ENCODE measurements at places on chromosomes 1 and 21.

DNA sequence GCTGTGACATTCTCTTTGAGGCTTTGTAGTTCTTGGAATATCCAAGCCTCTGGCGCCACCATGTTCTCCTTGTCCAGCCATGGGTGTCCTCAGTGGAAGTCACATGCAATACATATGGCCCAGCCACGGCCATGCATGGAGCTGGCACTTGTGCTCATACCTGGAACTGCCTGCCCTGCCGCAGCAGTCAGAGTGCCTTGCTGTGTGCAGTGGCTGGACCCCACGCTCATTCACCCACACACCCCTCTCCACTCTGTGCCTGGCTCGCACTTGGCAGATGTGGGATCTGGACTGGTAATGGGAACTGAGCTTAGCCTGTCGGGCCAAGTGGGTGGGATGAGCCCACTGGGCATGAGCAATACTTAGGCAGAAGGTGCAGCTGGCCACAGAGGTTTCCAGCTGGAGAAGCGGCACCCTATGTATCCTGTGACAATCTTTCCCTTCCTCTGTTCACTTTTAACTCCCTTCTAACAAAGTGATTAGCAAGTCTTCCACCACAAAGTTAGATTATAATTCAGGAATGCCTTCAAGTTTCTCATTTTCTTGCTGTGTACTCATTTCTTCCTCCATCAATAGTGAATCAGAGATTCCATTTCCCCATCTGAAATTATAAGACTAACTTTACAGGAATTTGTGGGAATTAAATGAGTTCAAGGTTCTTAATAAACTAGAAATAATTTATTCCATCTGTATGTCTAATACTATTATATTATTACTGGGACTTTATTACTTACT, 351.6 kb upstream of the NCAM2 start:
- DNase-seq, result no peak

- DNase-seq, result no peak
These were observed at the start of gene OR2T10 for GRCh38 chr1:248597589-248597988. Gene OR2T10 (minus strand): TSS chr1:248597700. CDS start chr1:248593768, 3,932 bp downstream.

DNA sequence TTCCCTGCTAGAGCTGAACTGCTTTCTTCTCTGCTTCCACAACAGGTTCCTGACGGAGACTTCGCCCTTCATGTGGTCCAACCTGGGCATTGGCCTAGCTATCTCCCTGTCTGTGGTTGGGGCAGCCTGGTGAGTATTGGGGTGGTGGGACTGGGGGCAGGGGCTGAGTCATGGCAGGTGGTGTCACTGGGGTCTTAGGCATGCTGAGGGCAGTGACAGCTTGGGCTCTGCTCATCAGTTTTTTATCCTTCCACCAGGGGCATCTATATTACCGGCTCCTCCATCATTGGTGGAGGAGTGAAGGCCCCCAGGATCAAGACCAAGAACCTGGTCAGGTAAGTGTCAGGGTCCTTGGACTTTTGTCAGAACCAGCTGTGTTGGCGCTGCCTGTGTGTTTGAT, 1.3 kb downstream of the ATP6V0B start:
- no peak for DNase-seq

DNA sequence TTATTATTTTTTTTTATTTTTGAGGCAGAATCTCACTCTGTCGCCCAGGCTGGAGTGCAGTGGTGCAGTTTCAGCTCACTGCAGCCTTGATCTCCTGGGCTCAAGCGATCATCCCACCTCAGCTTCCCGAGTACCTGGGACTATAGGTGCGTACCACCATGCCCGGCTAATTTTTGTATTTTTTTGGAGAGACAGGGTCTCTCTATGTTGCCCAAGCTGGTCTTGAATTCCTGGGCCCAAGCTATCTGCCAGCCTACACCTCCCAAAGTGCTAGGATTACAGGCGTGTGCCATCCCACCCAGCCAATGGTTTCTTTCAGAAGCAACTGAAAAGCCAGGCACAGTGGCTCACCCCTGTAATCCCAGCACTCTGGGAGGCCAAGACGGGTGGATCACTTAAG, 2.3 kb downstream of the KRTCAP2 start:
- DNase-seq, result no peak

GRCh38 chr1:147124266-147124665, 48.0 kb downstream of the PRKAB2 start:
- no peak for DNase-seq

GRCh38 chr1:64956733-64957441, 9.5 kb downstream of the JAK1 start:
- peak; percentile 16 for DNase-seq

GRCh38 chr1:1213345-1214265, at the start of gene TNFRSF4:
Gene TNFRSF4 (minus strand): TSS chr1:1214153. CDS start chr1:1214127, 26 bp downstream.
- DNase-seq, result peak; percentile 48

DNA sequence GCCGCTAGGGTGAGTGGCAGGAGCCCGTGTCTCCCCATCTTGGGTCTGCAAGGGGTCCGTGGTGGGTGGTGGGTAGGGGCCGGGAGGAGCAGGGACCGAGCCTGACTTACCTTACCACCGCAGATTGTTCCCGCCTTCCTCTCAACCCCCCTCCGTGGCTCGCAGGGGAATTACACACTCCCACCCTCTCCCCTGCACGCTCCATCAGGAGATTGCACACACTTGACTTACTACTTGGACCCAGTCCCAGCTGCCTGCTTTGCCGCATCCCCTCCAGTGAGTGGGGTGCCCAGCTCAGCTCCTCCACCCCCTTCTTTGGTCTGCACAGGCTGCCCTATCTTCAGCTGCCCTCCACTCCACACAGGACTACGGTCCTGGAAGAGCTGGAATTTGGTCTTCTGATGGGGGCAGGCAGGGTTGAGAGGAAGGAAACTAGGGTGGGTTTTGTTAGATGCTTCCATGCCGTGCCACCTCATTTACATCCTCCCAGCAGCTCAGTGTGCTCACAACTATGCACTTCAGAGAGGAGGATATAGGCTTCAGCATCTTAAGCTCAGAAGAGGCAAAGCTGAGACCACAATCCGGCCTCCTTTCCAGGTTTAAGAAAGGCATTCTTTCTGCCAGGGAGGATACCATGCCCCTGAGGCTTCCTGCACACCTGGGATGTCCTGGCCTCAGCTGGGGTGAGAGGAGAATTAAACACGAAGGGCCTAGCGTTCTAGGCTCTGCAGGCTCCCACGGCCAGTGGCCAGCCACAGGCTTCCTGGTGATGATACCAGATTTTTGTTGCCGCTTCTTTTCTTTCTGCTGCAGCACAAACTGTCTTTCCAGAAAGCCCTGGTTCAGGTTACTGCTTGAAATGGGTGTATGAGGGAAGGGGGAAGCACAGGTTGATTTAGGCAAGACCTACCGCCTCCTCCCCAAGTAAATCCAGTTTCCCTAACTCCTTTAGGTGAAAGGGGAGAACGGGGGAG, 2.3 kb downstream of the KCNC4 start:
- DNase-seq, result no peak

DNA sequence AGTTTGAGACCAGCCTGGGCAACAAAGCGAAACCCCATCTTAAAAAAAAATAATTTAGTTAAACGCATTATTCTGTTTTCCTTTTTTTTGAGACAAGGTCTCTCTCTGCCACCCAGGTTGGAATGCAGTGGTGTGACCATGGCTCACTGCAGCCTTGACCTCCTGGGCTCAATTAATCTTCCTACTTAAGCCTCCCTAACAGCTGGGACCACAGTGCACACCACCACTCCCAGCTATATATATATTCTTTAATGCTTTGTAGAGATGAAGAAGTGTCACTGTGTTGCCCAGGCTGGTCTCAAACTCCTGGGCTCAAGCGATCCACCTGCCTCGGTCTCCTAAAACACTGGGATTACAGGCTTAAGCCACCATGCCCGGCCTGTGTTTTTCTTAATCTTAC, 7.7 kb upstream of the KLF17 start:
- no peak for DNase-seq

- DNase-seq, result no peak
These were observed 85.2 kb downstream of the TM2D1 start for GRCh38 chr1:61639608-61640336.

DNA sequence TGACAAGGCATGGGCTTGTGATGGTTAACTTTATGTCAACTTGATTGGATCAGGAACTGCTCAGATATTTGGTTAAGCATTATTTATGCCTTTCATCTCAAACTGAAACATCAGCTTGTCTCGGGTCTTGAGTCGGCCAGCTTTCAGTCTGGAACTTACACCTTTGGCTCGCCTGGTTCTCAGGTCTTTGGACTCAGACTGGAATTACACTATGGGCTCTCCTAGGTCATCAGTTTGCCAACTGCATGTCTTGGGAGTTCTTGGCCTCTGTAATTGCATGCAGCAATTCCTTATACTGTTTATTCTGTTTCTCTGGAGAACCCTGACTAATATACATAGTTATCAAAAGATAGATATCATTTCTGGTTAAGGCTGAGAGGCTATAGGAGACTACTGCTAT, 653.7 kb downstream of the ADGRL2 start:
- no peak for DNase-seq
